ENCODE measurements at places on chromosomes 5 and 9.
A peak's percentile ranks its signal among the peaks of the same experiment; 100 is the strongest.

DNA sequence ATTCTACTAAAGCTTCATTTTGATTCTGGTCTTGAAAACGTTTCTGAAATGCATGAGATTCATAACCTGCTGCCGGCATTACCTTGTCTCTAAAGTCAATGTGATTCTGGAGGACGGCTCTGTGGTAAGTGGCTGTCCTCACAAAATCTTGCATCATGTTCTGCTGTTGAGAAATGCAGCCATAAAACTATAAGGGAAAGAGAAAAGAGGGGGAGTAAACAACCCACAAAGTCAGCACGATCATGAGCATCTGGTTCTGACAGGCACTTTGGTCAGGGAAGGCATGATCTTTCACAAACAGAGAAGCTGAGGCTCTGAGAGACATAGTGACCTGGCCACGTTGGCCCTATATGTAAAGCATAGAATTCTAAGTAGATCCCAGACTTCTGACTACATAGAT, 168.9 kb upstream of the PUM3 start:
- DNase-seq: no peak

GRCh38 chr5:16345454-16345853, 120.1 kb downstream of the ZNF622 start:
- DNase-seq: no peak

- no peak for DNase-seq
These were observed 421.6 kb downstream of the IRX1 start for GRCh38 chr5:4017076-4017803.

DNA sequence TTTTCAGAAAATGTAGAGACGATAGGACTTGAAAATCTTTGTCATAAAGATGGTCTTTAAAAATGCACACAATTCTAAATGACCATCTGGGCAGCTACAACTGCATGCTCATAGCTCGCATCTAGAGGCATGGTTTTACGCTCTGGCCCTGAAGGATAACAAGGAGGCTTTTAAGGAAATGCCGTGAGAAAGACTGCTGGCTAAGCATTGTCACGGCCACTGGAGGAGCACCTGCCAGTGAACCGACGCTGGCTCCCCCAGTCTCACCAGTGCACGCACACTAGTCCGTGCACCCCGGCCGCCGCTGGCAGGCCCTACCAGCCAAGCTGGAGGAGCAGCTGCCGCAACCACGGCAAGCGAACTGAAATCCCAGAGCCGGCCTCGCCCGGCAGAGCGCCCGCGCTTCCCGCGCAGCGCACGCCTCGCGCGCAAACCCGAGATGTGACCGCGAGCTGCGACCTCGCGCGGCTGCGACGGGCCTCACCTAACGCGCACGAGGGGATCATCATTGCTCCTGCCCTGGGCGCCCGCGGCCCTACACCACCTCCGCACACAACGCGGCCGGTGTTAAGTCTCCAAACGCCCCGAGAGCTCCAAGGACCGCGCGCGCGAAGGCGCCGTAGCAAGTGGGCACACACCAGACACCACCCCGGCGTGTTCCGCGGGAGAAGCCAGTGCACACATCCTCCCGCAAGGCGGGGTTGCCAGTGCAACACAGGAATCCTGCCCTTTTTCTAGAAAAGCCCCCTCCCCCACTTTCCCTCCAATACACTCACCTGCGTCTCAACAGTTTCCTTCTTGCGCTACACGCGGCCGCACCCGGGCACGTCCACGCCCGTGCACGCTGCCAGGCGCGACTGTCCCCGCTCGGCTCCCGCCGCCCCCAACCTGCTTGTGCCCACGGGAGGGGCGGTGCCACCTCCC, 5.3 kb downstream of the ELAVL2 start:
- no peak for DNase-seq

- no peak for DNase-seq
These were observed 93.9 kb upstream of the NEK6 start for GRCh38 chr9:124163760-124164255.

DNA sequence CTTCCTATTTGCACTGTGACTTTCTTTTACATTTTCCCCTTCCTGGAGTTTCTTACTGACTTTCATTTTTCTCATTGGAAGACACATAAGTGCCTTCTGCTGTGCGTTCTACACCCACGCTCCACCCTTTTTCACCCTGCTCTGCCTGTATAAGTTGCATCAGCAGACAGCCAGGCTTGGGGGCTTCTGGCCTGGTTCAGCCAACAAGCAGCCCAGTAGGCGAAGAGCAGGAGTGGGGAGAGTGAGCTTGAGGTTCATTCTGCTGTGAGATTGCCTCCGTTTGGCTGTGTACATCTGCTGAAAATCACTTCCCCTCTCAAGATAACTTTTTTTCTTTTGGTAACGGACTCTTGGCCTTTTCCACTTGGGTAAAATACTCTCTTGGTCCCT, 38.4 kb downstream of the RASGRF2 start:
- no peak for DNase-seq

- DNase-seq: no peak
These were observed 28.1 kb upstream of the TCF7 start for GRCh38 chr5:134086225-134086942.

DNA sequence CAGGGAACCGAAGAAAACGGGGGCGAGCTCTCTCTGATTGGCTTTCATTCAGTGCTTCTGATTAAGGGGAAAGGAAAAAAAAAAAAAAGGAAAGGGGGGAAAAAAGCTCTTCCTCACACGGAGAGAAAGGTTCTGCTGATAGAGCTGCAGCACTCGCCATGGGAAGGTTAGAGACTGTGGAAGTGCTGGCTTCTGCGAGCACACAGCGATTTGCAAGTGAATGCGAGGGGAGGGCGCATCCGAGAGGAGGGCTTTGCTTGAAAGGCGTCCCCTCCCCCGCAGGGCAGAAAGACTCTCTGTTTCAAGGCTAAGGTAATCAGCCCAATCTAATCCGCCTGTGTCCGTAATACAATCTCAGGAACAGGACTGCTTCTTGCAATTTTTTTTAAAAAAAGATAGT, at the start of gene CDH10:
TSS of gene CDH10 (minus strand) at position 218 of the 400 bp plus-strand sequence. CDS start 51,488 bp downstream, outside the sequence.
- DNase-seq: peak; percentile 73

GRCh38 chr9:108883085-108883484, 21.0 kb downstream of the ACTL7A start:
- no peak for DNase-seq

- no peak for DNase-seq
These were observed 930.5 kb downstream of the TLE4 start for GRCh38 chr9:80502306-80502705.

DNA sequence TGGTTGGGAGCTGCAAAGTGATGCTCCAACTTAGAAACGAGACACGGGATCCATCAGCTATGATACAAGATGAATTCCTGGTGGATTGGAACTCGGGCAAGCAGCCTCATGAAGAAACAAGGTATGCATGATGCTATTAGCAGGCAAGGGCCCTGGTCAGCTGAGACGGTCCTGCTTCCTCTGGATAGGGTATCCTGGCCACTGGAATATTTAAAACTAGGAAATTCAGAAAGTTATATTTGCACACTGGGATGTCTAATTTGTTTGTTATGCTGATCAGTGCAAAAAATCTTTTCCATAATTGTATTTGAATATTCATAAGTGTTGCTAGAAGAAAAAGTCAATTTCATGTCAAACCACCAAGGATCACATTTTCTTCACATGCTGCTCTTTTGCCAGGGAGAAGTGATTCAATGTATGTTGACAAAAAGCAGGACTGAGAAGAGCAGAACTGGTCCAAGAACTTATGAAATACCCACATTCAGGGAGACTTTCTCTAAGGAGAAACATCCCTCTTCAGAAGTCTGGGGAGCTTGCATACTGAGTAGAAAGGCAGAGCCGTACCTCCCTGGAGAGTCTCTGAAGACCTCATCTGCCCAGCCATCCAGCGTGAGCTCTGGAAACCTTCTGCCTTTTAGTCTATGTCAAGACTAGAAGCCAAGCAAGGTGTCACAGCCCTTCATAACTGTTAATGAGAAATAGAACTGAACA, 6.7 kb upstream of the NXNL2 start:
- no peak for DNase-seq

DNA sequence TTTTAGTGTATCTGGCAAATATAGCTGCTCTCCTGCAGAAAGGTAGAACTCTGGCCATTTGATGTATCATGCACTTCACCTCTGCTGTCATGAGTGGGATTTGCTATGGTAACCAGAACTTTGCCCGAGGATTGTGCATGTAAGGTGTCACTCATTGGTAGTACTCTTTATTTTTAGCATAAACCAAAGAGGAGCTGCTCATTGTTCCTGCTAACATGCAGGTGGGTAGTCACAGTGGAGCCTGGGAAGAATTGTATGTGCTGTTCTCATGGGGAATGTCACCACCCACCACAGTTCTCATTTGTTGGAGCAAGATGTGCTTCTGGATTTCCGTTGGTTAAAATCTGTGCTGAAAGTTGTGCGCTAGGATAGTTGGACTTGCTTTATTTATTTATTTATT, 12.3 kb downstream of the PDZD2 start:
- DNase-seq: no peak

DNA sequence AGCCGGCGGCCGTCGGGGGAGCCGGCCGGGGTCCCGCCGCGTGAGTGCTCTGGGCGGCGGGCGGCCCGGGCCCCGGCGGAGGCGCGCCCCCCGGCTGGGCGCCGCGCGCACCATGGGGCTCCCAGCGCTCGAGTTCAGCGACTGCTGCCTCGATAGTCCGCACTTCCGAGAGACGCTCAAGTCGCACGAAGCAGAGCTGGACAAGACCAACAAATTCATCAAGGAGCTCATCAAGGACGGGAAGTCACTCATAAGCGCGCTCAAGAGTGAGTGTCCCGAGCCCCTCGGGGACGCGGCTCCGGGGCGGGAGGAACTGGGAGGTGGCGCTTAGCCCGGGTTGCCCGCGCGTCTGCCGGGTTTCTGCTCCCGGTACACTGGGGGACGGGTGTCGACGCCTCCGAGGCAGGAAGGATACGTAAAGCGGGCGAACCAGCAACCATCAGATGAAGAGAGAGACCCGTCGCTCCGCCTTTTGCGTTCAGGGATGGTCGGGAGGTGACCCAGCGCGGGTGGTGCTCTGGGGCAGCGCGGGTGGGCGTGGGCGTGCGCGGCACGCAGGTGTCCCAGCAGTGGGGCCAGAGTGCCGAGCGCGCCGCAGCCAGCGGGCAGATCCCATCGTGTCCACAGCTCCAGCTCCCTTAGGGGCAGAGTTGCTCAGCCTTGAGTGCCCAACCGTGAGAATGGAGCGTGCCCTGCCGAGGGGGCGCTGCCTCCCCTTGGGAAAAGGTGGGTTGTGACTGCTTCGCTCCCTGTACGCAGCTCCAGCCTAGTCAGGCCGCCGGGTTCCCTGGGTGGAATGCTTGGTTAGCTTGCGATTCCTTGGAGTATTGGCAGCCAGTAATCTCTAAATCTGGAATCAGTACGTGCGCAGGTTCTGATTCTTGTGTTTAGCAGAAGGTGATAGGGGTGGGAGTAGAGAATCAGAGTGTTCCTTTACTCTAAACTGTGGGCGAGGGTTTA, 753 bp downstream of the ARHGAP26 start:
- peak; percentile 56 for DNase-seq

DNA sequence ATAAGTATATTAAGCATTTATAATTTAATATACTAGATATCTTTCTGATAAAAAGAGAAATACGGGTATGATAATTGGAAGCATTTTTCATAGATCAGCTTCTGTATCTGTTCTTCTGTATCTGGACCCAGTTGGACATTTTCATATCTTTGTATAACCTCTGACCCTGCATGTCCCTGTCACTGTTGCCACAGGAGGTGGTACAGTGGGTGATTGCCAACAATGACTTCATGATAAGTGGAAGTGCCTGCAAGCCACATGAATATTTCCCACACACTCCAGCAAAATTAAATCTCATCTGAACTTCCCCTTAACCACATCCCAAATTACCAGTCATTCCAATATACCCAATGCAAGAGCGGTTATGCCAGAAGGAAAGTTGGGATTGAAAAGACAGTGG, 376.4 kb downstream of the ARRDC3 start:
- DNase-seq: no peak

- peak; percentile 17 for DNase-seq
These were observed 163.4 kb downstream of the HSD17B3 start for GRCh38 chr9:96138616-96139015.

DNA sequence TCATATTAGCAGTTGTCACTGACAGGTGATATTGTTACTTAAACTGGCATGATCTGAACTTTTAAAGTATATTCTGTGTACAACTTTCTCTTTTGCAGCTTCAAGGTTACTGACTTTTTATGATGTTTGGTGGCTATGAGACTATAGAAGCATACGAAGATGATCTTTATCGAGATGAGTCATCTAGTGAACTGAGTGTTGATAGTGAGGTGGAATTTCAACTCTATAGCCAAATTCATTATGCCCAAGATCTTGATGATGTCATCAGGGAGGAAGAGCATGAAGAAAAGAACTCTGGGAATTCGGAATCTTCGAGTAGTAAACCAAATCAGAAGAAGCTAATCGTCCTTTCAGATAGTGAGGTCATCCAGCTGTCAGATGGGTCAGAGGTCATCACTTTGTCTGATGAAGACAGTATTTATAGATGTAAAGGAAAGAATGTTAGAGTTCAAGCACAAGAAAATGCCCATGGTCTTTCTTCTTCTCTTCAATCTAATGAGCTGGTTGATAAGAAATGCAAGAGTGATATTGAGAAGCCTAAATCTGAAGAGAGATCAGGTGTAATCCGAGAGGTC, 5.9 kb downstream of the ZCCHC7 start:
- DNase-seq: no peak

- no peak for DNase-seq
These were observed 37.9 kb downstream of the LMNB1 start for GRCh38 chr5:126814721-126815404.

DNA sequence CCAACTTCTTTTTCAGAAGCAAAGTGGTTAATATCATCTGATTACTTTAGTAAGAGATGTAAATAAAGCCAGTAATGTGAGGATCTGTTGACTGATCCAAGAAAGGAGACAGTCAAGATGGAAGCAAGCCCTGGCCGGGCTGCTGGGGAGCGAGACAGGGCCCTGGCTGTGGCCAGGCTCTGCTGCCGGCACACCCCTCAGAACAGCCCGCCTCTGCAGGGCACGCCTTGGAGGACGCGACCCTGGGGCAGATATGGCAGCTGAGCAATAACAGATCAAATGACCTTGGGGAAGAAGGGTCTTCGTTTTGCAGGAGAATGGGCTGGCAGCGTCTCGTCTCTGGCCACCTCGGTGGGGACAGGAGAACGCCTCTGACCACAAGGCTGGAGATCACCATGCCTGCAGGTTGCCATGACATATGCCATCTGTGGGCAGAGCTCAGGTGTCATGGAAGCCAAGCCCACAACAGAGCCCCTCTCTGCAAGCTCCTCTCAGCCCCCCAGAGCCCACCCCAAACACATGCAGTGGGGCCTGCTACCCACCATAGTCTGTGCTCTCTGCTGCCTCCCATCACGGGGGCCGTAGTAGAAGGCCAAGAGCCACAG, 206.5 kb downstream of the FANCC start:
- no peak for DNase-seq

GRCh38 chr5:107272954-107273353, 397.8 kb downstream of the EFNA5 start:
- no peak for DNase-seq

DNA sequence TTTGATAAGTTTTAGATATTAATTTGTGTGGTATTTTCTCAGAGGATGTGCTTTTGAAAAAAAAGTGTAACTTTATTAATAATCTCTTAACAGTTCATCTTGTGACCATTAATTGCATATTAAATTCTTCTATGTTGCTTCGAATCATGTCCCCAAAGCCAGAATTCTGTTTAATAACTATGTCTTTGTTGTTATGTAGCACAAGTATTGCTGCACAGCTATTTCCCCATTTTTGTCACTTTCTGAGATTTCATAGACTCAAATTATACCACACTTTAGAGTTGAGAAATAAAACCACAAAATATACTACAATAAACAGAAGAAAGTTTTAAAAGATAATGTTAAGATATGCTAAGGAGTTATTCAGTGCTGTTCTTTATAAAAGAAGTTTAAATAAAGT, 2.8 kb downstream of the MEF2C start:
- no peak for DNase-seq

Measured in MG63 (cell line).